ENCODE measurements at places on chromosomes 7 and 10. TPM values are rescaled to one million over a fixed set of nuclear protein-coding genes. Genes with fewer than 3 reads are reported as not detected.

DNA sequence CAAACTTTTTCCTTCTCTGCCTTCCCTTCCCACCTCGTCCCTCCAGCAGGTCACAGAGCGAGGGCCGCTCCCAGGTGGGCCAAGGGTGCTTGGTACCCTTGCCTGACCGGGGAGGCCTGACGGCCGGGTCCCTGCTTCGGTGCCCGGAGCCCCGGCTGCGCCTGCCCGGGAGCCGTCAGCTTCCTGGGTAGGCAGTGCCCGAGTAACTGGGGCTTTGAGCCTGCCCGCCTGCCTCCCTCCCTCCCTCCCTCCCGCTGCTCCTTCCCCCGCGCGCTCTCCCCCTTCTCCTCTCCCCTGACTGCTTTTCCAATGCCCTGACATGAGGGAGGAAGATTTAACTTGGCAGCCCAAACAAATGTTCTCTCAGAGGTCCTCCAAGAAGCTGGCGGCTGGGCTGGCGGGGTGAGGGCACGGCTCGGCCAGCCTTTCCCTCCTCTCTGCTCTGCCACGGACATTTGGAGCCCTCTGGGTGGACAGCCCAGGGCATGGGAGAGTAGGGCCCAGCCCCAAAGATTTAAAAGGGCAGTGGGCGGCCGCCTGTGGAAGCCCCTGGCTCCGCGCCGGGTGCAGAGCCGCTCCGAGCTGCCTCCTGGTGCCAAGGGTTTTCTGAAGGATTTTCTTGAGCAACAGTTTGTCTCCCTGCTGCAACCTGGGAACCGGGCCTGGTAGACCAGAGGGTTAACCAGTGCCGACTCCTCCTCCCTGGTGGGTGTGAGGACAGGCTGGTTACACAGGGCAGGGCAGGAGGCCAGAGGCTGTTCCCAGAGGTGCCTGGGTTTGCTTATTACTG is 2.0 kb downstream of the ZMIZ1 start:
- H3K27me3 ChIP-seq: no peaks in the 10 kb centered on the region
- H3K27ac ChIP-seq: peak overlapping the region; percentile 73
- peak overlapping the region; percentile 98 for H3K4me3 ChIP-seq
- peaks cover 70% of the 10 kb centered on the region for H3K4me1 ChIP-seq
- DNase-seq: peak; percentile 66

DNA sequence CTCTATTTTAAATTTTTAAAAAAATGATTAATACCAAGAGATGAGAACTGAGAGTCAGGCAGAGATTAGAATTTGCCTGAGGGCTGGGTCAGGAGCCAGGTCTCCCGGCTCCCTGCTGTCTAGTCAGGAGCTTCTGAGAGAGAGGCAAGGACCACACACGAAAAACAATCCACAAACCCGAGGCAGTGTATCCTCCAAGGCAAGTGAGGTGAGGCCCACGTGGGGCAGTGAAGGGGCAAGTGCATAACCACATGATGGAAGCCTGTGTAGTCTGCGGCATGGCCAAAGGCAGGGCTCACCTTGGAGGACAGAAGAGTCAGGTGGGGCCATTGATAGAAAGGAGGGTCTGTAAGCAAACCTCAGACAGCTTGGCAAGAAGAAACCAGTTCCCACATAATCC is 541.2 kb upstream of the FOXK1 start:
- no peak overlapping the region for H3K4me3 ChIP-seq
- no peaks in the 10 kb centered on the region for H3K4me1 ChIP-seq
- no peak for DNase-seq
- H3K27me3 ChIP-seq: no peaks in the 10 kb centered on the region

Gene ATOH7
- total RNA-seq: not detected

Gene KCP
- not detected for total RNA-seq

DNA sequence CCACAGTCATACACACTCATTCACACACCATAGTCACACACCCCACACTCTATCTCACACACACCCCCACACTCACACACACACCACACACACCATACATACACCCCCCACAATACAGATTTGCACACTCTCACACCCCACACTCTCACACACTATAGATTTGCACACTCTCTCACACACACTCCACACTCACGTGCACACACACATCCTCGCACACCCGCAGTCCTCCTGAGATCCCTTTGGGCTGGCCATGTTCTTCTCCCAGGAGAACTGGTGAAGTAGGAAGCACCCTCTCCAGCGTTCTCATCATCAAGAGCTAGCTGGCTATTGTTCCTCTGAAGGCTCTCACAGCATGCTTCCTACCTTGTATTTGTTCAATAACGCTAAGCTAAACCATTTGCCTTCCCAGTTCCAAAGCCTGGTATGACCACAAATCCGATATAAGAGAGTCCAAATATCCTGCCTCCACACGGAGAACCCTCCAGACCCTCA is 86.2 kb downstream of the HECW1 start:
- no peak for DNase-seq
- H3K4me3 ChIP-seq: no peak overlapping the region
- H3K27me3 ChIP-seq: no peaks in the 10 kb centered on the region
- peak overlapping the region; percentile 94 for H3K27ac ChIP-seq

All from SJSA1 (cell line).